Activated T-cell treated with anti-CD3 and anti-CD28 coated beads, Interleukin-2, amount 50 U/mL, for 24 hours (primary cell): ENCODE measurements at places on chromosomes 5 and 9.
A peak's percentile ranks its signal among the peaks of the same experiment; 100 is the strongest.

DNA sequence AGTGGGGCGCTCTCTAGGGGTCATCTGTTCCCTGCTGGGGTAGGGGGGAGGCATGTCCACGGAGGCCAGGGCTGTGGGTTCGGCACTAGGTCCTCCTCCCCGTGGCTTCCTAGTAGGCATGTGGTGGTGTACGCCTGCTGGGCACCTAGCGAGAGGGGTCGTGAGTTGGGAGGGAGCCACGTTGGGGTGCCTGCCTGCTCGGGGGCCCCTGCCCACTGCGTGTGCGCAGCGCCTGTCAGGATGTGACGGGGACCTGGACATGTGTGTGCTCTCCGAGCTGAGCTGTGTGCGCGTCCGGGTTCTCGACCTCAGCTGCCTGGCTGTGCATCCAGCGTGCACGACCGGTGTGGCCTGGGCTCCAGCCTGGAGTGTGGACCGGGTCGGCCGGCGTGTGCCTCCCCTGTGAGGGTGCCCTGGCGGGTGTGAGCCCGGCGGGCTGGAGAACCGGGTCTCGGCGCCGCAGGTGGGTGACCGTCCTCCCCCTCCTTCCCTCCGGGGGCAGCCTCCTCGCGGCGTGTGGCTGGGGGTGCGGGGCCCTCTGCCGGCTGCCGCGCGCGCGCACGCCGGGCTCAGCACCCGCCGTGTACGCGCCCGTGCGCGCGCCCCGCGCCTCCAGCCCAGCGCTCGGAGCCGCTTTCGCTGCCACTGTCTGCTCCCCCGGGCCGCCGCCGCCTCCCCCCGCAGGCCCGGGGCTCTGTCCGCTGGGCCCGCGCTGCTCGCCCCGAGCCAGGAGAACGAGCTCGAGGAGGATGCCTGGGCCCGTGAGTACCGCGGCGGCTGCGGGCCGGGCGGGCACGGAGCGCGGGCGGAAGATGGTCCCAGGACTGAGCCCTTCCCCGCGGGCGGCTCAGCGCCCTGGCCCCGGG, at the start of gene PRR7:
PRR7 (plus strand) TSS at position 615 of the 866 bp plus-strand sequence. CDS start 8,254 bp downstream, outside the sequence.
- DNase-seq = peak; percentile 86

- no peak for DNase-seq
These were observed 7.9 kb downstream of the LNPEP start for GRCh38 chr5:96943799-96944198.

DNA sequence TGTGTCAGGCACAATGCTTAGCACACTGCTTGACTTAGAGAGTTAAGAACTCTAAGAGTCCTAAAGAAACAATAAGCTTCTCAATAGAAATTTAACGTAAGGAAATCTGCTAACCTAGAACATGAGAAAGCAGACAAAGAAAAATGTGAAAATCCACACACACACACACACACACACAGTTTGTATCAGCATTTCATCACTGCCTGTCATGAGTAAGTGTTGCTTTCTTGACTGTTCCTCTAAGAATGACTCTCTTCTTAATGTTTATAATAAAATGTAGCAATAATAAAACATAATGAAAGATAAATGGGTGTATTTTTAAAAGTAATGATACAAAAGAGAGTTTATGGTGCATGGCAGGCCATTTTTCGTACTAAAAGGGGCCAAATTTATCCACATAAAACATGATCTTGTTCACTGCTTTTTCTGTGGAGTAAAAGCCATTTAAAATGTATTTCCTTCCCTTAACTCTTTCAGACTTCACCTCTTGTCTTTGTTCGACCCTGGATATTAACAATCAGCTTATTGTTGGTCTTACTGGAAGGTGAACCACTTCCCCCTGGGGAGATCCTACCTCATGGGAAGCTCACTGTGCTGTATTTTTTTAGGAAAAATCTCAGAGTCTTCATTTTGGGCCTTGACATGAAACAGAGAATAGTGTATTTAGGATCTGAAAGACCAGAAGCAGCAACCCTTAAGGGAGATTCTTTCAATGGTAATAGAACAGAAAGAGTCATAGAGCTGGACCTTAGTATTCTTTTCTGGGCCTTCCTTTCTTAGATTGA, 107.3 kb upstream of the ANKRD55 start:
- no peak for DNase-seq

DNA sequence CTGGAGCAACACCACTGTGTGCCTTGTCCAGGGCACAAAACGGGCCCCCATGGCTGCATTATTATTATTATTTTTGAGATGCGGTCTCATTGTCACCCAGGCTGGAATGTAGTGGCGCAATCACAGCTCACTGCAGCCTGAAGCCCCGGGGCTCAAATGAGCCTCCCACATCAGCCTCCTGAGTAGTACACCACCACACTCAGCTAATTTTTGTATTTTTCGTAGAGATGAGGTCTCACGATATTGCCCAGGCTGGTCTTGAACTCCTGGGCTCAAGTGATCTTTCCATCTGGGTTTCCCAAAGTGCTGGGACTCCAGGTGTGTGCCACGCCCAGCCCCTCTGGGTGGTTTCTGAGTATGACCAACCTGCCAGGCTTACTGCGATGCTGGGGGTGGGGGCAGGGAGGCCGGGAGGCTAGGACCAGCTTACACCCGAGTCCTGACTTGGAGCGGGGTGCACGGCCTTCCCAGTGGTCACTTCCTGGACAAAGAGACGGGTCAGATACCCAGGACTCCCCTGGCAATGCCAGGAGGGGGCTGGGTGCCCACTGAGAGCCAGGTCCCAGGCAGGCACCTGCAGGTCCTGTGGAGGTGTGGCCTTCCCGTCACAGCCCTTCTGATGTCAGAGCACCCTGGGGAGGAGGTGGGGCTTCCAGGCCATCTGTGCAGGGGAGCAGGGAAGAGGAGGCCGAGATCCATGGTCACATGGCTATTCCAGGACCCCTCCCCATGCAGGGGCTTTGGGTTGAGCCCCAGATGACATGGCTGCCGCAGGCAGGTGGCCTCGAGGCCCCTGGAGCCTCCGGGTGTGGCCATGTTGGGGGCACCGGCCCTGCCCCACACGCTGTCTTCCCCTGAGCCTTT, 8.3 kb upstream of the NRARP start:
- DNase-seq = no peak

DNA sequence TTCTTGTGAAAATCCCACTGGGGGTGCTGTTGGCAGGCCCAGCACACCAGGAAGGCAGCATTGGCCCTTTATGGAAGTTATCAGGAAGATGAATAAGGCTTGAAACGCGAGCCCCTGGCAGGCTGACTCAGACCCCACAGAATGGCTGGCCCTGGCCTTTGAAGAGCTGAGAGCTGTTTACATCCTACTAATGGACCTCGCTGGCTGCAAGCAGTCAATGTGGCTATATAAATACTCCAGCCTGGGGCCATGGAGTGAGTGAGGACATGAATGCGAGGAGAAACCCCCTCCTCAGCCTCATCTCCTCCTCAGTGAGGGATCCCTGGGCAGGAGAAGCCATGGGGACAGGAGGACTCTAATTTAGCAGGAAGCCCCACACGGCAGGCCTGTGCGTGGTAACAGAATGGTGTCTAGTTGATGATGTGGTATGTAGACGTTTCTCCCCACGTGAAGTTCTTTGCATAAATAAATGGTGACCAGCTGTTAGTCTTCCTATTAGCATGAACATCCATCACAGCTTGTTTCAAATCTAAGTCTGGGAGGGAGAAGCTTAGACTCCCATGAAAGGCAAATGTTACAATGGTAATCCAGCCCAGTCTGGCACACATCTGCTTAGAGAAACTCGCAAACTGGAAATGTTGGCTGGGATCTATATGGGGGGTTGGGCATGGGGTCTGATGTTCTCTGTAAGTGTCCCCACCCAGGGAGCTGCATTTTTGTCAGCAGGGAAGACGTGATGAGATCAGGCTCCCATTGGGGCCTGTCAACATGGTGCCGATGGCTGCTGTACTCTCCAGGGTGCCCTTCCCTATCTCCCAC, 175.1 kb upstream of the PITX1 start:
- no peak for DNase-seq

DNA sequence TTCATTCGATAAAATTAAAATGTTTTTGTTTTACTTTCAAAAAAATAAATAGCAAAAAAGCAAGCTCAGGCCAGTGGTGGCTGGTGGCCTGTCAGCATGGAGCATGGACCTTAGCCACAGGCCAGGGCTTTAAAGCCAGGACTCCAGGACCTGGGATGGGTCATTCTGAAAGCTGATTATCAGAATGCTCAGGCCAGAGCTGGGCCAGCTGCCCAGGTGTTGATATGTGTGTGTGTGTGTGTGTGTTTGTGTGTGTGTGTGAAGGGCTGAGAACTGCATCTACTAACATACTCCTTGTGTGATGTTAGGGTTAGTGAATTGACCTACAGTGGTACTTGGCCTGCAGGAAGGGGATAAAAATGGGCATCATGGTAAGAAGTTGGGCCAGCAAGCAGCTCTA, 21.5 kb downstream of the PALM2AKAP2 start:
- DNase-seq = no peak

DNA sequence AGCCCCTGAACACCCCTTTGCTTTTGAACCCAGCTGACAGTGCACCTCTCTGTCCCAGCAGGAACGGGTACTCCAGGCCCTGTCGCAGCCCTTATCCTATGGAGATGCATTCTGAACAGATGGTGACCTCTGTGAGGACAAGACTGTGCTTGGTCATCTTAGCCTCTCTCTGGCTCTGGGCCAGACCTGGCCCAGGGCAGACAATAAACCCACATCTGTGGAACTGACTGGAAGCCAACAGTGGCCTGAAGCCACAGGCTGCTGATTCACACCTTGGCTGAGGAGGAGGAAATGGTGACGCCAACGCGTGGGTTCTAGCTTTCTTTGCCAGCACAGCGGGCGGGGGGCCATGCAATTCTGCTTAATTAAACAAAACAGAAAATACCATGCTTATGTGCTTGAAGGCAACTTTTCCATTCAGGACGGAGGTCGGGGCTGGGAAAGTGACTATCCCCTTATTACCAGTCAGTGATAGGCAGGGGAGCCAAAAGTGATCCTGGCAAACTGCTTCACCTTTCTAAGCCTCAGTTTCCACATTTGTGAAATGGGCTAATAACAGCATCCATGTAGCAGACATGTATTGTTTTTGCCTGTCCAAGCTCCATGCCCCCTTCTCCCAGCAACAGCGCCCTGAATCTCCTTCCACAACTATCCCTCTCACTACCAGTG, 10.8 kb downstream of the SH3PXD2B start:
- peak; percentile 57 for DNase-seq

DNA sequence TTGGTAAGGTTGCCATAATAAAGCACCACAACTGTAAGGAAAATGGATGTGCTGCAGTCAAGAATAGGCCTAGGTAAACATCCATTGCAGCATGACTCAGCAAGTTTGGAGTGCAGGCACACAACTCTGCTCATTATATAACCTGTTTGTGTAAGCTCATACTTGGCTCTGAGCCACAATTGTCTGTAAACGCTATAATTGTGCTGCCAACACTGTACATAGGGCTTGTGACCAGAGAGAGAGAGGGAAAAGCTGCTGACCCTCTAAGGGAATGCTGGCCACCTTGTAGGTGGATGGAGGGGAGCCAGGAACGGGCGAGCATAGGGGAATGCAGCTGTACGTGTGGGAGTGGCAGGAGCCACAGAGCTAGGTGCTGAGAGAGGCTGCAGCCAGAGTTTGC, 2186.5 kb upstream of the ACO1 start:
- DNase-seq = no peak

DNA sequence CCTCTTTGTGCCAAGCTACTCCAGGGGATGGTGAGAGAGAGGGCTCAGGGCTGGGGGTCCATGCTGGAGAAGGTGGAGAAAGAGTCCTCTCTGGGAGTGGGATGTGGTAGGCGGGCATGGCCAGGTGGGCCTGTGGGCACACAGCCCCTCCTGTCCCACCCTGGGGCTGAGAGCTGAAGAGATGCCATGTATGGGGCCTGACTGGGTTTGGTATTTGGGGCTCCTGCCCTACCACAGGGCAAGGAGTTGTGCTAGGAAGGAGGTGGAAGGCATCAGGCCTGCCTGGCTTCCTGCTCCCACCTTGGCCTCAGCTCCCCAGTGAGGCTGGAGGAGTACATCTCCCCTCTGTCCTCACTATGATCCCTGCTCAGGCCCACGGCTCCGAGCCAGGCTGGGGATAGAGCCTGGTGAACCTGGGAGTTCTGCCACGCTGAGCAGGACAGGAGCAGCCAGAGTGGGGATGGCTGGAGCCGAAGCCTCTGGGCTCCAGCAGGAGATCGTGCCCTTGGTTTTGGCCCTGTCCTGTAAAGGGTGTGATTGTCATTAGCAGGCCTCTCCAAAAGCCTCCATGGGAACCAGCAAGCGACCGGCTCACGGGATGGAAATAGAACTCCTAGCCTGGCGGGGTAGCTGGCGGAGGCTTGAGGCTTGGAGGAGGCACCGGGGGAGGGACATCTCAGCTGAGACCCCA, 75.5 kb downstream of the CACNA1B start:
- DNase-seq = no peak

GRCh38 chr9:114318416-114318815, 4.5 kb upstream of the ORM1 start:
- DNase-seq = peak; percentile 3

GRCh38 chr5:134120386-134121138, 6.1 kb downstream of the TCF7 start:
- peak; percentile 53 for DNase-seq

DNA sequence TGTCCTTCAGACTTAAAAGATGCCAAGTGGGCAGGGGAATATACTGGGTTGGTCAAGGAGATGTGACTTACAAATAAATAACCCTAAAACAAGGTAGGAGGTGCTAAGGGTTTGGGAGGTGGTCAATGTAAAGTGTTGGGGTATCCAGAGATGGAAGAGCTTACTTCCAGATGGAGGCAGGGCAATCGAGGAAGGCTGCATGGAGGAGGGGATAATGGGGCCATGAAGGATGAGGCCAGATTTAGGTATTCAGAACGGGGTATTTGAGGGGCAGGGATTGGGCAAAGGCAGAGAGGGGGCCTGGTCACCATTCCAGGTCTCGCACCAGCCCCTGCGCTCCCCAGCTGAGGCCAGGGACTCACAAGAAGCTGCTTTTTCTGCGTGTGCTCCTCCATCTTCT, 57.9 kb upstream of the FBXW11 start:
- no peak for DNase-seq

DNA sequence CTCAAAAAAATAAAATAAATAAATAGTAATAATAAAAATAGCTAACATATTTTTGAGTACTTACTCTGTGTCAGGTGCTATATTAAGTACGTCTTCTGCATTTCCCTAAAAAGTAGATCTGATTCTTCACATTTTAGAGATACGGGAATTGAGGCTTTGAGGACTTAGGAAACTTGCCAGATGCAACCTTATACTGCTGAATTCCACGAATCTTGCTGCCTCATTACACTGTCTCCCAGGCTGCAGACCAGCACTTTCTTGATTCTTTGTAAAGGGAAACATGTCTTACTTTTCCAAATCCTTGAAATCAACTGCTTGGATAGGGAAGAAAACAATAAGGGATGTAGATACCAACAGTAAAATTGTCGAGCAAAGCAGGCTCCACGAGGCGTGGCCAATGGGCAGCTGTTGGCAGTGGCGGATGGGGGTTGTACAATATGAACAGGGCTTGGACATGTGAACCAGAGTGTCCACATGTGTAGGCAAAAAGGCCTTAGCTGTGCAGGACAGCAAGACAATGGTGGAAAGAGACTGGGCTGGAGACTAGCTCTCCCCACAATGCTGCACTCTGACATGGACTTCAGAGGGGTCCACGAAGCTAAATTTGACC, 124.3 kb upstream of the RAI14 start:
- no peak for DNase-seq

GRCh38 chr9:6818292-6818922, 60.6 kb downstream of the KDM4C start:
- no peak for DNase-seq
